Stimulated activated CD4-positive, alpha-beta T cell treated with anti-CD3 and anti-CD28 coated beads, TNF-alpha, amount 100 ng/mL, for 4 hours (primary cell): ENCODE measurements at places on chromosomes 2 and 18.

DNA sequence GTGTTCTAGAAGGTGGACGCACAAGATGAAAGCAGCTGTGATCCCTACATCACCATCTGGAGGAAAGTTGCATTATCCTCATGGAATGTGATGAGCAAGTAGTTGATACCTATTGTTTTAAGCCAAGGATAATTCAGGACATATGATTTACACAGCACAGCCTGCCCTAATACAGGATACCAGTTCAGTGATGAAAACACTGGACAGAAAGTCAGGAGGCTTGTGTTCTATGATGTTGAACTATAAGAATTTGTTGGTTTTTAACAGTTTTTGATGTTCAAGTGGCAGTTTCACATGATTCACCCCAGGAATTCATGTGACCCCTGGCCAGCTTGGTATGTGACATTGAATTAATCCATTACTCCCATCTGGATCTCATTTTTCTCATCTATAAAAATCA is 6.2 kb upstream of the CHST10 start:
- DNase-seq, result no peak

DNA sequence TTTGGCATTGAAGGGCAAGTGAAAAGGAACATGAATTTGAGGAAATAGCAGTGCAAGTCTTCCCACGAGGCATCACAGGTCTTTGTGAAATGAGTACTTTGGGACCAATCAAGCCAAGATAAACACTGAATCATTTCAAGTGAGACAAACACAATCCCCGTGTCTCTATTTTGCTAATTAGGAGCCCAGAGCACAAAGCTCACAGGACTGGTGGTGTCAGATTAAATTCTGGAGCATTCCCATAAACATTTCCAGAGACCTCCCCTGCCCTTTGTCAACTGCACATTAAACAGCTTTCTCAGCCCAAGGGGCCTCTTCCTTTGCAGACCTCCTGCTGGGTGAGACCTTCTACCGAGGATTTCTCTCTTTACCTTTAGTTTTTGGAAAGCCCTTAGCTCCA is 50.7 kb downstream of the DAPL1 start:
- DNase-seq, result no peak

DNA sequence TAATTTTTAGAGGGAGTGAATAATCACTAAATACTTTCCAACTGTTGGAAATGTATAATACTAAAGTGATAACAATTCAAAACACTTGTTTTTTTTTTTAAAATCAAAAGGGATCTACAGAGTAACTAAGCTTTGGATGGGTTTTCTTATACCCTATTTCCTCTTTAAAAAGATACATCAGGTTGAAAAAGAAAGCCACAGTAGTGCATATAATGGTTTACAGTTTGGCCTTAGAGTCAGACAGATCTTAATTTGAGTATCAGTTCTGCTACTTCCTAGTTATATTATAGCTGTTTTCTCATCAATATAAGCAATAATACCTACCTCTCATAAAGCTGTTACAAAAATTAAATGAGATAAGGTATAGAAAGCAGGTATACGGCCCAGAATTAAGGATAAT is 28.5 kb downstream of the PSME4 start:
- DNase-seq, result no peak

DNA sequence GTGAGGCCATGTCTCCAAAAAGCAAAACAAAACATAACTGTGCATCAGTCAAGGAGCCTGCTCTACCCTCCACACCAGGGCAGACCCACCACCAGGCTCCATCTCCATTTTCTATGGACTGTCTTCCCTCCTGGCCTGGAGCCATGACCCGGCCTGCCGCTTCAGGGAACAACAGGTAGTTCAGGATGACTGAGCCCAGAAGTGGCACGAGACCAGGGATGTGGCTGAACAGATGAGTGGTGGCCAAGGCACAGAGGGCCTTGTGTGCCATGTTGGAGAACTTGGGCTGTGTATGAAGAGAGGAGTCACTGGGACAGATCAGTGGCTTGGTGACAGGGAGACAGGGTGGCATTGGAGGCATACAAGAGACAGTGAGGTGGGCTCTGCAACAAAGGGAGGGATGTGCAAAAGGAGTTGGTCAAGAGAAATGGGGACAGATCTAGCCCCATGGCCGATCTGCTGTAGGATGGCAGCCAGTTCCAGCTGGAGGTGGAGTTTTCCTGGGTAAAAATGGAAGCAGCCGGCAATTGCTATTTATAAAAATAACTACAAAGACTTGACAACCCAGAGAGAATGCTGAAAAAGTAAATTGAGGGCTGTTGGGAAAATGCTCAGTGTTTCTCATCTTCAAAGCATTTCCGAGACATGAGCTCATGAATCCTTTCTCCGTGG is 35.0 kb downstream of the TMEM177 start:
- DNase-seq, result no peak

DNA sequence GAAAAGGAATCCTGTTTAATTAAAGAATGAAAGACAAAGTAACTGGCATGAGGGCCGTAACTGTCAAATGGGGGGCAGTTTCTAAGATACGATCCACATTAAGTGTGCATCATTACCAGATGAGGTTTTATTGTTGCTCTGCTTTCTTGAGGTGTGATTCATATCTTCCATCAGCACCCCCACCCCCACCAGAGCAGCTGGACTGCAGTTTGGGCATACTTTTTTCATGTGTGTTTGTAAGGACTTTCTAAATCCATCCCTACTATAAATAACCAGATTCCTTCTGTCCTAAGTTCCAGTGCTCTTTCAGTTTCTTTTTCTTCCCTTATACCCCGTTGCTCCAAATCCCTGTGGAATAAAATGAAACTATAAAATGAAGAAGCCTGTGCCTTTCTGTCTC is 142.1 kb downstream of the CDCA7 start:
- no peak for DNase-seq

DNA sequence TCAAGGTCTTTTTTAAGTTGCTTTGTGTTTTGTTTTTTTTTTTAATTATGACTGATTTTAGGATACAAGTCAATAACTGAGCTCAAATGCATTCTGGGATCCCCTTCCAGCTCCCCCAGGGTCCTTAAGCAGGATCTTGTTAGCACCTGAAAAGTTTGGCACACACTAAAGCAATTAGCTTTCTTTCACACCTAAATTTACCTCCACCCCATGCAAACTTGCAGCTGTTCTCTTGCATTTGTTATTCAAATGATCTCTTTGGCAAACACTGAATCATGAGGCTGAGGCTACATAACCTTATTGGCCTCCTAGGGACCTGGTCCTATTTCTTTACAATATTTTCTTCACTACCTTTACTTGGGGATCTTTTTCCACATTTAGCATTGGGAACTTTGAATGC is 2026.1 kb upstream of the CELF4 start:
- no peak for DNase-seq

DNA sequence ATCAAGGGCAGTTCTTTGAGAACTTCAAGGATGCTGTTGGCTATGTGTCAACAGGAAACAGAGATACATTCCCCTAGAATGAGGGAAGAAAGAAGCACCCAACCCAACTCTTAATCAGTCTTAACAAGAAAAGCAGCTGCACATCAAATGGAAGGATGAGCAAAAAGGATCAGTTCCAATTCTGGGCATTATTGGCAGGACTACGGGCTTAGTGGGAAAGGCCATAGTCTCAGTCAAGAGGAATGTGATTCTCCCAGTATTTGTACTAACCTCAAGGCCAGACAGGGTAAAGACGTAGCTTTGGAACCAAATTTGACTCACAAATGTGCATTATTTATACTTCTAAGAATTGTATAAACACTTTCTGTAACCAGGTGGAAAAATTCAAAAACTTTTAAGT is 18.2 kb downstream of the BMP10 start:
- DNase-seq, result no peak

- DNase-seq, result peak; percentile 59
These were observed 216.0 kb downstream of the TGIF1 start for GRCh38 chr18:3665780-3666525.

- no peak for DNase-seq
These were observed 106.9 kb downstream of the GATA6 start for GRCh38 chr18:22276334-22276713.

DNA sequence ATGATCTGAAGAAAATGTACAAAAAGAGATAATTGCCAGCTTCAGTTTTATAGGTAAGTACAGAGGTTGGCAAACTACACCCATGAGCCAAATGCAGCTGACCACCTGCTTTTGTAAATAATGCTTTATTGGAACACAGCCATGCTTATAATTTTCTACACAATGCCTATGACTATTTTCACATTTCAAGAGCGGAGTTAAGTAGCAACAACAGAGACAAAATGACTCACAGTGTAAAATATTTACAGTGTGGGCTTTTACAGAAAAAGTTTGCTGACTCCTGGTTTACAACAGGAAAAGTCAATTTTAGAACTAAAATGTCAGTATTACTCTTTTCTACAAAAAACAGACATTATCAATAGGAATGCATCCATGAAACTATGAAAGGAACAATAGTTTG is 26.0 kb downstream of the CWC22 start:
- no peak for DNase-seq

DNA sequence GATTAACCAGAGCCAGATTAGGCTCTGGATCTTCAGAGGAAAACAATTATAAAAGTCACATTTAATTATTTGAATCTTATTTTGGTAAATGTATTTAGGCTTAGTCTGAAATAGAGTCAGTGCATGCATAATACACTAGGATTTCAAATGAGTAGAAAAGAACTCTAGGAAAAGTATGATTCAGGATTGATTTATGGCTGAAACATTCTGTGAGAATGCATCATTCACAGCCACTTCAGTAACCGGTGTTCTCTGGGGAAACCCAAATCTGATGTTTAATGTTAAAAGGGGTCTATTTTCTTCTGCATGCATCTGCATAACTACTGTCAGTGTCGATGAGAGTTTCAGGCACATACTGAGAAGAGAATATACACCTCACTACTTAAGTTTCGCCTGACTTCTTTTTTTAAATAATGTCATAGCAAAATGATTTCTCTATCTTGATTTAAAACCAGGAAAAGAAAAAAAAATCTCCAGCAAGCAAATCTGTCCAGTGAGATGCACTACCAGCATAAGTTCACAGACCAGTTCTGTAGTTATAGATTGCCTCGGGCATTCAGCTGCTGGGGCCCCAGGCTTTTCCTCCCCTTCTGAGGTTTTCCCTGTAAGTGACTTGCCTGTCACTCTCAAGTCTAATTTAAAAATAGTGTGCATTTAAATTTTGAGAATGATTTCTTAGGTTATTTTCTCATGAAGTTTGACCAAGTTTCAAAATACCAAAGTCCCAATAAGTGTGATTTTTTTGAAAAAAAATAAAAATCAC is 501.5 kb downstream of the NR4A2 start:
- DNase-seq, result no peak

DNA sequence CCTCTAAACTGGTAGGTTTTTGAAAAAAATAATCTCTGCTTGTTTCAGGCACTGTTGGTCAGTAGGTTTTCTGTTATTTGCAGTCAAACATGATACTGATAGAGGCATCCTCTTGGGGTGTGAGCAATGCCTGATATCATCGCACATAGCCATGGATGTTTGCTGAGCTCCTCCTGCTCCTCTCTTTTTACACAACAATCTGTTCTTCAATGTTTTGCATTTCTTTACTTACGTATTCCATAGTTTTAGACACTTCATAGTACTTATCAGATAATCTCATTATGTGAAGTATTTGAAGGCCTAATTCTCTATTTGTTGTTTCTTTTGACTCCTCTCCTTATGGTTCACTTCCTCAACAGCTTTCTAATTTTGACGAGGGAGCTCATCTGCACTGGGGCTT is 23.0 kb upstream of the HS6ST1 start:
- DNase-seq, result no peak

GRCh38 chr2:218020281-218020680 is 17.5 kb upstream of the TNS1 start:
- DNase-seq, result no peak

- no peak for DNase-seq
These were observed 79.2 kb downstream of the PTPRM start for GRCh38 chr18:7646174-7646886.

DNA sequence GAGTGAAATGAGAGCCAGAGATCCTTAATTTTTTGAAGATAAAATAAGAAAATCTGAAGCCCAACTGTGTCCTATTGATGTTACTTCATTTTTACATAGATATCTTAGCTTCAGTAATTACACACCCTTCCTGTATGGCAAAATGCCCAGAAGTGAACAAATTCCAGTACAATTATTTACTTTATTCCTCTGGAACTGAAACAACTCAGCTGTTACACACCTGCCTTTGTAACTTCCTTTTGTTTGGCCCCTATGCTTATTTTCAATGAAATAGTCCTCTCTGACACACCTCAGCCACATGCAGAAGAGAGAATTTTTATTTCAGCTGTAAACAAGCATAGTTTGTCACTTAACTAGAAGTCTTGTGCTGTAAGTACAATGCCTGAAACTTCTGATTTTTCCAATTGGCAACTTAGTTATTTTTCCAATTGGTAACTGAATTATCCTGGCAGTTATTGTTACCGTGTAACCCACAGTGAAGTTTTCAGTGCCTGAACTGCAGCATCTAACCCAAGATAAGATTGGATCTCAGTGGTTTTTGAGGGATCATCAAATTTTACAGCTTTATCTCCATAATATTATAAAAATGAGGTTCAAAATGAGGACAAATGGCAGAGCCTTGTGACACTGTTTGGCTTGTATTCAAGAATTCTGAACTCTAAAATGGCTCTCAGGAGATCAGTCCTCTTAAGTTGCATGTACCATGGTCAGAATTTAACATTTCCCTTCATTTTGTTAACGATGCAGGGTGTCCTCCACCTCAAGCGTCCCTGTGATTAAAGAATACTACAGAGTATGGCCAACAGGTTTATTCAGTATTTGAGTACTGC is 82.6 kb downstream of the PKP4 start:
- DNase-seq, result no peak

DNA sequence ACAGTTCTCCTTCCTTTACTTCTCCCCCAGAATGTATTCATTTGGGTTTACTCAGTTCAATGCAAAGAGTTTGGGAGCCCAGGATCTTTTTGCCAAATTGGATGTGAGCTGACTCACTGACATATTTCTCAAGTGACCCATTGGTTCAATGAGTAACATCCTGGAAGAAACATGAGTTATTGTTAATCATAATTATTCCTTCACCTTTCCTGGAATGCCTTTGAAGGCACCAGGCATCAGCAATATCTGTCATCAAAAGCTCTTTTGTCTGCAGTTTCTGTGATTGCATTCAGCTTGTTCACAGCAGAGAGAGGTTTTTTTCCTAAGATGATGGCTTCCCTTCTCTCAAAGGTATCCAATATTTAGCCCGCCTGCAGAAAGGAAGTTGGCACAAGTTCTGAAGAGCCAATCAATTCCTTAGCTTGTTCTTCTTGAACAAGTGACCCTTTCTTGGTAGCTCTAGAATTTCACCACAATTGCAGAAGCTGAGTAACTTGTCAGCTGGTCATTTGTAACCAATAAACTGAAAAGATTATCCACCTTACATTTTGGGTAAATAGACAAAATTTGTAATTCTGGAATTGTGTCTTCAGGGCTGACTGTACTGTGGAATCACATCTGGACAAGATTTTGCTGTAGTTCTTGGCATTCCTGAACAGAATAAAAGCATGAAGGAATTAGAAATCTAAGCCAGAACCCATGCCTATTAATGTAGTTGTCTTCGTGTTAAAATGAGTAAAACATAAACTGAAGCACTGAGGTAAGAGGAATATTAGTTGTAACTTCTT is 72.2 kb upstream of the TMEM17 start:
- DNase-seq, result no peak

- no peak for DNase-seq
These were observed 83.7 kb downstream of the FMNL2 start for GRCh38 chr2:152418688-152419087.

GRCh38 chr2:40877734-40878288 is 425.9 kb upstream of the SLC8A1 start:
- DNase-seq, result no peak
